ENCODE measurements at places on chromosomes 5 and 9. TPM values are rescaled to one million over a fixed set of nuclear protein-coding genes. Genes with fewer than 3 reads are reported as not detected.

The IL33 gene
- total RNA-seq, result not detected

The TRIM36 gene
- 0.40 TPM for total RNA-seq

The SCAI gene
- 7.5 TPM for total RNA-seq

The NEUROG1 gene
- total RNA-seq, result not detected

The SPATA31E1 gene
- total RNA-seq, result not detected

The MCC gene
- 4.9 TPM for total RNA-seq

The NTNG2 gene
- 1.2 TPM for total RNA-seq

The ELAVL2 gene
- not detected for total RNA-seq

The ERCC8 gene
- total RNA-seq, result 14.5 TPM

The AGXT2 gene
- not detected for total RNA-seq

The LCN1 gene
- total RNA-seq, result not detected

The LURAP1L gene
- not detected for total RNA-seq

The SPOCK1 gene
- total RNA-seq, result not detected

The IL6ST gene
- total RNA-seq, result 48.7 TPM

The TLR4 gene
- total RNA-seq, result not detected

The MYMK gene
- total RNA-seq, result not detected

The CHD1 gene
- total RNA-seq, result 66.0 TPM

The PCDHGB3 gene
- total RNA-seq, result 0.17 TPM

The ARAP3 gene
- 6.5 TPM for total RNA-seq

The TAF11L5 gene
- not detected for total RNA-seq

The PCDHAC1 gene
- not detected for total RNA-seq

The CCDC112 gene
- total RNA-seq, result 0.99 TPM

The ADAMTS13 gene
- 0.89 TPM for total RNA-seq

The EXOSC2 gene
- total RNA-seq, result 97.4 TPM

The CNTFR gene
- not detected for total RNA-seq

The LHX3 gene
- total RNA-seq, result not detected

The ZBTB5 gene
- total RNA-seq, result 6.6 TPM

The UBE2QL1 gene
- not detected for total RNA-seq

The RAB14 gene
- total RNA-seq, result 66.5 TPM
